ENCODE measurements at places on chromosomes 7 and 10.

GRCh38 chr10:62082729-62083411 is 181.4 kb downstream of the ARID5B start:
- no peak for DNase-seq

DNA sequence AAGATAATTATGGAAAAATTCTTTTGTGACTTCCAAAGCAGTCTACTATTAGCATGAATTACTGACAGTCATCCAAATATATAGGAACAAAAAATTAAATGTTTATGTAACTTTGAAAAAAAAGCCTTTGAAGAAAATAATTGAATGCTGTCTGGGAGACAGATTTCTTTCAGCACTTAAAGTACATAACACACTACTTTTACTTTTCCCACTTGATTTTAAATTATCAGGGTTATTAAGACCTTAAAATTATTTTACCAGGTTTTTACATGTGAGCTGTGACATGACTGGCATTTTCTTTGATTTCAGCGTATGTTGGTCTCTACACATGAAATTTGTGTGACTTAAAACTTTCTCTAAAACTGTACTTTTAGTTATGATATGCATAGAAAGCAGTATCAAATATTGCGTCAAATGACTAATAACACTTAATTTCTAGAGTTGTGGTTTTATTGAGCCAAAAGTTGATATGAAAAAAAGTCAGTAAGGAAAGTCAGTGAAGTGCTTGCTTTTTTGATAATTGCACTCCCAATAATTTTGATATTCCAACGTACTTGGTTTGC is 3.1 kb downstream of the PTEN start:
- DNase-seq: peak; percentile 9

- no peak for DNase-seq
These were observed 23.0 kb upstream of the RET start for GRCh38 chr10:43053825-43054224.

DNA sequence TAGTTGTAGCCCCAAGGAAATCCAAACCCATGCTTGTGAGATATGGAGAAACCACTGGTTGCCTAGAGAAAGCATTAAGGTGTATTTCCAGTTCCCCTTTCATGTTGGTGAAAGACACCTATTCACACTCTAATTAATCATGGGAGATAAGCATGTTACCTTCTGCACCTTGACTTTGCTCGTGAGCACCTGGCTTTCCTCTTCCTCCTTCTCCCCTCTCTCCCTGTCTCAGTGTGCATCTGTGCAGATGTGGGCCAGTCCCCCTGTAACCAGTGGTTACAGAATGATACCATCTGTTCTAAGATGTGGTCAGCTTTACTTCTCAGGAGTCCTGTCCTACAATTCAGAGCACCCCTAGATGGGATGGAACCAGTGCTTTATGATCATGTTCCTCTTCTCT is 160.6 kb downstream of the LCOR start:
- DNase-seq: no peak

Data from left renal cortex interstitium (tissue), 4 donors.